Stomach (tissue), 19 donors: ENCODE measurements at places on chromosomes 6 and 20. TPM values are rescaled to one million over a fixed set of nuclear protein-coding genes. Genes with fewer than 3 reads are reported as not detected.
A peak's percentile ranks its signal among the peaks of the same experiment; 100 is the strongest.

- H3K4me3 ChIP-seq: no peak overlapping the region
- H3K27ac ChIP-seq: no peak overlapping the region
- DNase-seq: no peak
- no peaks in the 10 kb centered on the region for H3K4me1 ChIP-seq
- peaks cover 80% of the 10 kb centered on the region for H3K36me3 ChIP-seq
Measured at GRCh38 chr20:63281742-63282665, 9.4 kb downstream of the ARFGAP1 start.

GRCh38 chr6:19552076-19552475 lies 285.1 kb upstream of the ID4 start:
- no peak overlapping the region for H3K27ac ChIP-seq
- no peak overlapping the region for H3K4me3 ChIP-seq
- no peaks in the 10 kb centered on the region for H3K36me3 ChIP-seq
- H3K27me3 ChIP-seq: no peaks in the 10 kb centered on the region
- no peak for DNase-seq
- no peaks in the 10 kb centered on the region for H3K4me1 ChIP-seq

DNA sequence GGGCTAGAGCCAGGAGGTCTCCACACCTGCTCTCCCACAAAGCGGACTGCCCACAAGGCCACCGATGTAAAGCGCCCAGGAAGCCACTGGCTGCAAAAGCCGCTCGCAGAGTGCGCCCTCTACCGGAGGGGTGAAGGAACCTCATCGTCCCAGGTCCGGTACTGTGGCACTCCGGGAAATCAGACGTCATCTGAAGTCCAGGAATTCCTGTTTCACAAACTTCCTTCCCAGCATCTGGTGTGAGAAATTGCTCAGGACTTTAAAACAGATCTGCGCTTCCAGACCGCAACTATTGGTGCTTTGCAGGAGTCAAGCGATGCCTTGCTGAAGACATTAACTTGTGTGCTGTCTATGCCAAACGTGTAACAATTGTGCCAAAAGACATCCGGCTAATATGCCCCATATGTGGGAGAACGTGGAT lies 115.1 kb upstream of the ARID1B start:
- H3K4me3 ChIP-seq: no peak overlapping the region
- H3K36me3 ChIP-seq: no peaks in the 10 kb centered on the region
- DNase-seq: no peak
- no peak overlapping the region for H3K27ac ChIP-seq
- peaks cover 7% of the 10 kb centered on the region for H3K4me1 ChIP-seq
- no peaks in the 10 kb centered on the region for H3K27me3 ChIP-seq

GRCh38 chr6:161400671-161401070 lies 126.8 kb upstream of the AGPAT4 start:
- H3K27ac ChIP-seq: no peak overlapping the region
- no peak overlapping the region for H3K4me3 ChIP-seq

DNA sequence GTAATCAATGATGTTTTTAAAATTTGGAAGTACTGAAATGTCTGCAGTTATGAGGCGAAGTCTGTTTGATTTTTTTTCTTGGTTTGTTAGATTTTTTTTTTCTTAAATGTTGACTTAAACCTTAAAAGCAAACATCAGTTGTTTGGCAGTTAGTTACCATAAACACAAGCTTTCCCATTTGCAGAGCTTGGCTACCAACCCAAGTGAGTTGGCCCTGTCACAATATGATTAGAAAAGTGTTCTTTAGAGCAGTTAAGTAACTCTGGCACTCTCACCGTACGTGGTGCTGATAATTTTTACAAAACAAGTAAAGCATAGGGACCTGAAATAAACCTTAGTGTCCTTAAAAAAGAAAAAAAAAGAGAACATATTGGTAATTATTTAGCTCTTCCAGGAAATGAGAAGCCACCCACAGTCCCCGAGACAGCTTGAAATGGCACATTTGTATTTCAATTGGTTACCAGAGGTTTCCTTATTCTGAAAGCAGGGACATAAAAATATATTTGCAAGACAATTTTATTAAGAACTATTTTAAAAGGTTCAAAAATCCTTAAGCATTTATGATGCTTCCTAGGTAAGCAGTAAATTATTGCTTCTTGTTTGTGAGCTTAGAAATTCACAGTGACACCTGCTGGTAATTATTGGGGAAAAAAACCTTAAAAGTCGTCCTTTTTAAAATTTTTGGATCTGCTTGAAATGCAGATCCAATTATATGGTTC lies 3.9 kb downstream of the HEY2 start:
- H3K4me1 ChIP-seq: peaks cover 17% of the 10 kb centered on the region
- DNase-seq: no peak
- no peak overlapping the region for H3K27ac ChIP-seq
- no peak overlapping the region for H3K4me3 ChIP-seq
- no peaks in the 10 kb centered on the region for H3K27me3 ChIP-seq

DNA sequence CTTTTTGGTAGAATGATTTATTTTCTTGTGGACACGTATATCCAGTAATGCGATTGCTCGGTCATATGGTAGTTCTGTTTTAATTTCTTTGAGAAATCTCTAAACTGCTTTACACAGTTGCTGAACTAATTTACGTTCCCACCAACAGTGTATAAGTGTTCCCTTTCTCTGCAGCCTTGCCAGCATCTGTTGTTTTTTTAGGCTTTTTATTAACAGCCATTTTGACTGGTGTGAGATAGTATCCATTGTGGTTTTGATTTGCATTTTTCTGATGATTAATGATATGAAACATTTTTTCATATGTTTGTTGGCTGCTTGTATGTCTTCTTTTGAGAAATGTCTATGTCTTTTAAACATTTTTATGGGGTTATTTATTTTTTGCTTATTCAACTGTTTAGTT lies 196.7 kb downstream of the MOXD1 start:
- no peaks in the 10 kb centered on the region for H3K27me3 ChIP-seq
- no peak overlapping the region for H3K4me3 ChIP-seq
- no peaks in the 10 kb centered on the region for H3K4me1 ChIP-seq
- no peak for DNase-seq
- no peaks in the 10 kb centered on the region for H3K36me3 ChIP-seq

GRCh38 chr20:34190679-34191090 lies 50.5 kb upstream of the ASIP start:
- no peaks in the 10 kb centered on the region for H3K27me3 ChIP-seq
- no peak overlapping the region for H3K4me3 ChIP-seq

DNA sequence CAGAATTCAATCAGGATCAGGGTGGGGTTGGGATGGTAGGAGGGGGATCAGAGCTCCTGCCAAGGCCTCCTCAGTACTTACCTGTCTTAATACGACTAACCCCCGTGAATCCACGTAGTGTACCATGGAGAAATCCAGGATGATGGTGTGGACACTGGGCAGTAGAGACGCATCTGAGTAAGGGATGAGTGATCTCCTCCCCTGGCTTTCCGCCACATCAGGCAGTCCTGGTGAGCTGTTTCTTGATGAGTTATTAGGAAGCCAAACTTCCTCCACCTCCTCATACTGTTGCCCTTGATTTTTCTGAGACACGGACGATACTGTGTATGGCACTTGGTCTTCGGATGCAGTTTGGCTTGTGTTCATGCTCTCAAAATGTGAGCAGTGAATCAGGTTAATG lies 34.2 kb upstream of the SRPK1 start:
- H3K4me3 ChIP-seq: no peak overlapping the region
- H3K36me3 ChIP-seq: no peaks in the 10 kb centered on the region
- DNase-seq: no peak
- H3K4me1 ChIP-seq: no peaks in the 10 kb centered on the region
- H3K27me3 ChIP-seq: no peaks in the 10 kb centered on the region

GRCh38 chr6:152071318-152071717 lies 263.8 kb downstream of the ESR1 start:
- H3K27ac ChIP-seq: no peak overlapping the region
- no peak for DNase-seq
- no peak overlapping the region for H3K4me3 ChIP-seq
- no peaks in the 10 kb centered on the region for H3K27me3 ChIP-seq

GRCh38 chr6:45830441-45831139 lies 185.1 kb downstream of the CLIC5 start:
- peak; percentile 23 for DNase-seq
- no peaks in the 10 kb centered on the region for H3K27me3 ChIP-seq
- H3K36me3 ChIP-seq: no peaks in the 10 kb centered on the region
- H3K4me3 ChIP-seq: no peak overlapping the region

- peak; percentile 72 for DNase-seq
- H3K4me1 ChIP-seq: peaks cover 10% of the 10 kb centered on the region
- peak within 1 kb of the TSS; percentile 64 for H3K4me3 ChIP-seq
- no peaks in the 10 kb centered on the region for H3K27me3 ChIP-seq
Measured at GRCh38 chr6:128882991-128883611, at the start of gene LAMA2. LAMA2 (plus strand) TSS chr6:128883138; CDS start chr6:128883246, 108 bp downstream.

DNA sequence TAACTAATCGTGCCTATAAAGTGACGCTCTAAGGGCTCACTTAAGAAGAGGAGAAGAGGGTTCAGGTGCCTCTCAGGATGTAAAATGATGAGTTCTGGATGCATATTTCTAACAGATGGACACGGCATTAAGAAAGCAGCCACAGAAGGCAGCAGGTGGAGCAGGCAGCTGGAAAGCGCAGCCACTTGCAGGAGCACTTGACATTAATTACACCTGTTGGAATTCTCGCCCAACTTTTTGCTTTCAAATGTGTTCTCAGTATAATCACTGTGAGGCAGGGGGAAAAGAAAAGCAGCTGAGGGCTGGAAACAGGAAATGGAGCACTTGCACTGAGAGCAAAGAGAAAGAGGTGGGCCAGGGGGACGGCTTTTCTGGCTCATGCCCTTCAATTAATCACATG lies 164.2 kb downstream of the NKAIN2 start:
- no peak for DNase-seq

GRCh38 chr6:165805636-165806035 lies 142.6 kb upstream of the PDE10A start:
- no peaks in the 10 kb centered on the region for H3K36me3 ChIP-seq
- no peak for DNase-seq
- H3K4me1 ChIP-seq: no peaks in the 10 kb centered on the region
- H3K4me3 ChIP-seq: no peak overlapping the region
- H3K27ac ChIP-seq: no peak overlapping the region

DNA sequence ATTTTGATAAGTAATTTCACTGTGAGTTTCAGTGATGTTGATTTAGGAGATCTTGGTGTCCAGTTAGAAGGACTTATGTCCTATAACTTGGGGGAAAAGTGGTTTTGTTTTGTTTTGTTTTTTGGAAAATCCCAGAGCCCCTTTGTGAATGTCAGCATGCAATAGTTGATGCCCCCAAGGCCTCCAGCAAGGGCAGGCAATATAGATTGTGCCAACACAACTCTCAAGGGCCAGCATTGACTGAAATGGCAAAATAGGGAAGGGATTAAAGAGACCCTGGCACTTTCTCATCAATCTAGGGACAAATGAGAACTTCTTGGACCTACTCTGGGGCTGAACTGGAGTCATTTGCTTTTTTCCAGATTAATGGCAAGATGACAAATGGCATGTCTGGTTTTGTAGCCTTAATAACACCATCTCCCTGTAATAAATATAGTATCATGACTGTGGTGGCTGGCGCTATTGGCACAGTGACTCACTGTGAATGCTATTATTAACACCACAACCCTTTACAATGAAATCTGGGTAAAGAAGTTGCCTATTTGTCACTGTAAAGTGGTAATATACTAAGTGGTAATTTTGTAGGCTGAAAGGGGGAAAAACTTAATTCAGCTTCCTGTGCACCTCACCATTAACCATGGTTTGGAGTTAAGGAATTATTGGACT lies 51.8 kb downstream of the ABRACL start:
- no peak for DNase-seq
- no peak overlapping the region for H3K4me3 ChIP-seq
- H3K27ac ChIP-seq: no peak overlapping the region

DNA sequence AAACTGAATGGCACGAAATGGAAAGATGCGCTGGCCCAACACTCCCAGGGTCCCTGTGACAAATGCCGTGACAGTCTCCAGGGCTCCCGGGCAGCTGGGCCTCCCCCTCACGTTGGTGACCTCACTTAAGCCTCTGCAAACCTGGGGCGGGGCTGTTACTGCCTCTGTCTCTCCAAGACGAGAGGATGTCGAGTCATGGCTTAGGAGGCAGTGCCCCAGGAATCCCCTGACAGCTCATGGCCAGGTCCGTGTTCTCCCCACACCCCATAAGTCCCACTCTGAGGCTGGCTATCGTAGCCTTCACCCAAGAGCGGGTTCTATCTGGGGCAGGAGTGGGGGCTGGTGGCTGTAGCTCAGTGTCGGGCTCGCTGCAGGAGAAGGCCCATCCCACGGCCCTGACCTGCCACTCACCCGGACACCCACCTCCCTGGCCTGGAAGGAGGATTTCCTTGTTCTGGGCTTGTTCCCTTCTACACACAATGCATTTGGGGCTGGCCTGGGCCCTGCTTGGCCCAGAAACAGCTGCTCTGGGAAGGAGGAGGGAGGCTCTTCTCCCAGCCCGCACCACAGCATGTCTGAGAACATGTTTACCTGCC lies 5.6 kb upstream of the RPS21 start:
- no peaks in the 10 kb centered on the region for H3K27me3 ChIP-seq
- H3K4me3 ChIP-seq: no peak overlapping the region
- peaks cover 62% of the 10 kb centered on the region for H3K4me1 ChIP-seq
- DNase-seq: no peak

- no peak for DNase-seq
- H3K36me3 ChIP-seq: no peaks in the 10 kb centered on the region
- H3K27me3 ChIP-seq: no peaks in the 10 kb centered on the region
- no peaks in the 10 kb centered on the region for H3K4me1 ChIP-seq
- H3K27ac ChIP-seq: no peak overlapping the region
Measured at GRCh38 chr6:167275436-167275835, 15.7 kb upstream of the UNC93A start.

DNA sequence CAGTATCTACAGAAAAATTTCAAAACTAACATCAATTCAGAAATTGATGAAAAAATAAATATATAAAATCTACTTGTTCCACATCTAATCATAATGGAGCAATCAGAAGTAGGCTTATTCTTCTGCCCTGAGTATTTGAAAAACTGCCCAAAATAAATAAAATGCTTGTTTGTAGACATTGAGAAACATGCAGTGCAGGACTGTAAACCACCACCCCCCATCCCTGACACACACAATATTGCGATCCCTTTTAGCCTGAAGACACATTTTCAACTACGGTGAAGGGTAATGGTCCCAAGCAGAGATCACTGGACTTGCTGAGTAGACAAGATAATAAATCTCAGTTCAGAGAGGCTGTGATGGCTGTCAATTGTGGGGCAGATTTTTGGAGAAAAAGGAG lies 261.5 kb downstream of the C6orf118 start:
- H3K27me3 ChIP-seq: no peaks in the 10 kb centered on the region
- no peaks in the 10 kb centered on the region for H3K36me3 ChIP-seq
- no peak overlapping the region for H3K4me3 ChIP-seq
- no peak for DNase-seq

The HCRTR2 gene
- polyA plus RNA-seq: not detected

The THBD gene
- 14.6 TPM for polyA plus RNA-seq

The PI16 gene
- 4.3 TPM for polyA plus RNA-seq

The ENTPD6 gene
- 56.6 TPM for polyA plus RNA-seq

The PDYN gene
- not detected for polyA plus RNA-seq

The KIAA0408 gene
- polyA plus RNA-seq: 2.5 TPM

The NT5E gene
- 2.9 TPM for polyA plus RNA-seq

The F13A1 gene
- polyA plus RNA-seq: 36.8 TPM

The MYB gene
- 1.2 TPM for polyA plus RNA-seq

The TOX2 gene
- polyA plus RNA-seq: 13.3 TPM
